Hippocampal formation (tissue), 2 donors: ENCODE measurements at places on chromosomes 12 and 14.
A peak's percentile ranks its signal among the peaks of the same experiment; 100 is the strongest.

DNA sequence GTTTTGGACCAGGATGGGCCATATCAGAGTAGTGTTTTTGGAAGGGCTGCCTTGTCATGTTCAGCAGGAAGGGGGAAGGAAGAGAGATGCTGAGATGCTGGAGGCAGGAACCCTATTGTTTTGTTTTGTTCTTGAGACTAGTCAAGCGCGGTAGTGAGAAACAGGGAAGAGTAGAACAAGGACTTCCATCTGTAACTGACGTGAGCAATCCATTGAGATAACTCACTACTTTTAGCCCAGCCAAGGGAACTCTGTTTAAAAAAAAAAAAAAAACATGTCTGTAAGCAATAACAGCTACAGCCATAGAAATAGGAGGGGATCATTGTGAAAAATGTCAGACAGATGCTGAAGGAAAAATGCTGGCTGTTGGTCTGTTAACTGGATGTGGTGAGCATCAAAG is 34.0 kb downstream of the CD9 start:
- DNase-seq = no peak

- DNase-seq = peak; percentile 80
Observed at GRCh38 chr12:54216797-54217661, 28.2 kb upstream of the SMUG1 start.

DNA sequence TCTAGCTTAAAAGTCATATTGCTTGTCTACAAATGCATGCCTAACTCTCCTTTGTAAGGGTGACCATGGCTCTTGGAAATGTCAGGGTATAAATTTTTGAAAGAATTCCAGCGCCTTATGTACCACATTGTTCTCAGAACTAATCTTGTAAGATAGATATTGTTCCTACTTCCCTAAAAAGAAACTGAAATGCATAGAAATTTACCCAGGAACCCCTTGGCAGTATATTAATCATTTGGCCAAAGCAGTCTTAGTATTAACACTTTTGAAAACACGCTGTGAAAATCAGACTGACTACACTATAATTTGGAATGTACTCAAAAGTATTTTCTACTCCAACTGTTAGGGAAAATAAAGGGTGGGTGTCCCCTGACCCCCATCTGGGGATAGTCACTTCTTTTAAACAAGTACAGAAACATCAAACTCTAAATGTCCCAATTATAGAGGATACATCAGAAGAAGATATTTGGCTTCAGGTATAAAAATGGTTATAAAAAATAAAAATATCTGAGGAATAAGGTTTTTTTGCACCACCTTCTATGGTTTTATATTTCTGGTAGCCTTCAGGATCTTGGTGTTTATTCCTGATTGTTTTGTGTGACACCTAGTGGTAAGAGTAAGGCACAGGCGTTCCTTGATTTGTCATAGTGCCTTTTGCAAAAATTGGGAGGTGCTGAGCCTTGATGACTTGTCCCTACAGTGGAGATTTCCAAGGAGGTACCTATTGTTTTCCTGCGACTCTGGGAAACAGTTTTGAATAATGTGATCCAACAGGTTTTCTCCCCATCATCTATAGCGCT is 2.2 kb upstream of the NFKBIA start:
- peak; percentile 87 for DNase-seq

DNA sequence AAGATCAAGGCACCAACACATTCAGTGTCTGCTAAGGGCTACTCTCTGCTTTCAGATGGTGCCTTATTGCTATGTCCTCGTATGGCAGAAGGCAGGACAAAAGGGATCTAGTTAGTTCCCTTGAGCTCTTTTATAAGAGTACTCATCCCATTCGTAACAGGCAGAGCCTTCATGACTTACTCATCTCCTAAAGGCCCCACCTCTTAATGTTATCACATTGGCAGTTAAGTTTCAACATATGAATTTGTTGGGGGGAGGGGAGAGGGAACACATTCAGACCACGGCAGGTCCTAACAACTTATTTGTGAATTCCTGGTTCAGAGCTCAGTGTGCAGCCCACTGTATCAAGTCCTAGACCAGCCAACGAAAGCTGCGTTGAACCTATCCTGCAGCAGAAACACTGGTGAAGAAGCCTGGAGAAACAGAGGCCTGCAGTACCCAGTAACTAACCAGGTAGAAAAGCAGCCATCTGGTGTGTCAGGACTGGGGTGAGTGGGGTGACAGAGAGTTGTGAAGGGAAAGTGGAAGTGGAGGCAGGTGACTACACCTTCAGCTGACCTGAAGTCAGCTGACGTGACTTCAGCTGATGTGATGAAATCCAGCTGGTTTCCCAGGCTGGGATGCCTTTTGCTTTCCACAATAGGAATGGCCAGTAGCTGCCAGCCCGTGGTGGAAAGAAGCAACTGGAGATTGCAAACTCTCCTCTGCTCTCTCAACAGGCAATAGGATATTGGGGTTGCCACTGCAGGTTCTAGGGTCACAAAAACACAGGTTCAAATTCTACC is 101.6 kb upstream of the PLXNC1 start:
- no peak for DNase-seq

GRCh38 chr14:101937926-101938767 is 26.2 kb upstream of the DYNC1H1 start:
- no peak for DNase-seq

GRCh38 chr12:52870361-52871290 is 21.8 kb upstream of the KRT78 start:
- DNase-seq = no peak

DNA sequence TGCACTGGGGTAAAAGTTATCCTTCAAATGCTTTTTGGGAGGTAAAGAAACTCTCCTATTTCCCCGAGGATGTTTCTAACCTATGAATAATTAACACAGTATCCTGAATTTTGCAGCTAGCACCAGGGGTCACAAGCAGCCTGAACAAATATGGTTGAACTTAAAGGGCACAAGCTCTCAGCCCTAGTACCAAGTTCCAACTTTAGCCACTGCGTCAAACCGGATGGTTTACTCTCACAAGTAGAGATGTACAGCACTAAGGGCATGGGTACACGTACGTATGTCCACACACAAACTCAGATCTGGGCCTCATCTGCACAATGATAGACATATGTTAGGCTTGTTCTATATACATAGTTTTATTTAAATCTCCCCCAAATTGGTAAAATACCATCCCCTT is 4.7 kb downstream of the CCDC88C start:
- DNase-seq = no peak
